ENCODE measurements at places on chromosomes 1 and 21.

DNA sequence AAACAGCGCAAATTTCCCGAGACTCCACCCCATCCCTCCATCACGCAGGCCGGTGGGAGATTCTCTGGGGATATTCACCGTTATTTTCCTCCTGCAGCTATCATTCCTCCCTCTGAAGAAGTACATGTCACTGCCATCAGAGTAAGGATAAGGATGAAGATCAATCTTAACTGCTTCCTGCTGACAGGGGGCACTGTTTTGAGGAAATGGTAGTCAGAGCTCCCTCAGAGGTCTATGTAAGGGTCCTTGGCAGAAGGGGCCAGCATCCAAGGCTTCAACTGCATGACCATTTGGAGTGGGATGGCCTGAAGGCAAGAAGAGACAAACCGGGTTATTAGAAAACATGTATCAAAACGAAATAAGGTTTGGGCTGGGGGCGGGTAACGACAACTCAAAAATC is 111.5 kb downstream of the KCNK1 start:
- no peak for DNase-seq

- DNase-seq: no peak
Observed at GRCh38 chr1:223077247-223077833, 65.7 kb downstream of the TLR5 start.

DNA sequence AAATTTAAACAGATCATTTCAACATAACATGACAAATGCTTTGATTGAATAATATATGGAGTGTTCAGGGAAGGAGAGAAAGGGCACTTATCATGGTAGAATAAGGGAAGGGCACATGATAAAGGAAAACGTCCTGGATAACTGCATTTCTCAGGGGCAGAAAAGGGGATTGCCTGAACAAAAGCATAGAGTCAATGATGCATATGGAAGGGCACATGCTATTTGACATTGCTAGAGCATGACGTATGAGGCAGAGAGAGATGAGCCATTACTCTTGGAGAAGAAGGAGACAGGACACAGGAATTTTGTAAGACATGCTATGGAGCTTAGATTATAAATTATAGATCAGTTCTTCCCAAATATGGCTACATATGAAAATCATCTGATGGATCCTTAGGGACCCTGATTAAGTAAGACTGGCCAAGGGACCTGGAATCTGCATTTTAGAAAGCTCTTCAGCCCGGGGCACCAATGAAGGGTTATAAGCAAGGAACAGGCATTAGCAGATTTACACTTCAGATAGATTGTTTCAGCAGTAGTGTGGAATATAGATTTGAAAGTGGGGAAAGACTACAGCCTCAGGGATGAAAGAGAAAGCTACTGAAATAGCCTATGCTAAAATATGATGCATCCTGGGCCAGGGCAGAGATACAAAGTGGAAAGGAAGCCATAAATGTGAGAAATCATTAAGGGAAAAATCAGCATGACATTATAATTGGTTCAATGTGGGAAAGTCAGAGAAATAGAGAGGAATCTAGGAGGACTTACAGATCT is 21.3 kb downstream of the FMO2 start:
- DNase-seq: no peak

DNA sequence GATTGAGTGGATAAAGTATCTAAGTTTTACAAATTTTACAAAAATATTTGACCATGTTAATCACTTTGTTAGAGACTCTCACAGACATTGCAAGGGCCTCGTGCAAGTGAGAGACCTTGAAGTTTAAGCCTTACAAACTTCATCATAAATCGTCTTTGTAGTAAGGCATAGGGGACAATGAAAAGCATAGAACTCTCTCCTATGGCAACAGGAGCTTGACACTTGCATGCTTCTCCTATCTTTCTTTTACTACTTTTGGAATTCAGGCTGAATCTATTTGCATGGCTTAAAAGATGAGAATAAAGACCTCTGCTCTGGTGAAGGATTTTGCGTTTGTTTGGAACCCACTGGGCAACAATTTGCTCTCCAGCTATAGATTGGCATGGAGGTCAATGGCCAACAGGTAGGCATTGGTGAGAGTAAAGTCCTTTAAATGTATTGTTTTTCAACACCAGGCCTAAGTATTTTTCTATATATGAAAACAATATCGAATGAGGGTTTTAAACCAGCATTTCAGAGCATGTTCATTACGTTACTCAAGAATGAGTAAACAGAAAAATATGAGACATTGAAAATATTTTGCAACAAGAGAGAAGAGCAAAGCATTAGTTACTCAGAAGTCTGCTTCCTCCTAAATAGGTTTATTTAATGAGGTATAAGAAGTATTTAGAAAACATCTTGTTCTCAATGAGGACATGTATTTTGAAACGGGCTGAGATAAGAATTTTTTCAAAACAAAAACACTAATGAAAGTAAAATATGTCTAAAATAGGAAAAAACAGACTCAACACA is 192.2 kb downstream of the TGFB2 start:
- DNase-seq: no peak

GRCh38 chr1:209250861-209251636 is 332.5 kb upstream of the CAMK1G start:
- DNase-seq: no peak

GRCh38 chr1:10225573-10225972 is 15.2 kb downstream of the KIF1B start:
- no peak for DNase-seq

DNA sequence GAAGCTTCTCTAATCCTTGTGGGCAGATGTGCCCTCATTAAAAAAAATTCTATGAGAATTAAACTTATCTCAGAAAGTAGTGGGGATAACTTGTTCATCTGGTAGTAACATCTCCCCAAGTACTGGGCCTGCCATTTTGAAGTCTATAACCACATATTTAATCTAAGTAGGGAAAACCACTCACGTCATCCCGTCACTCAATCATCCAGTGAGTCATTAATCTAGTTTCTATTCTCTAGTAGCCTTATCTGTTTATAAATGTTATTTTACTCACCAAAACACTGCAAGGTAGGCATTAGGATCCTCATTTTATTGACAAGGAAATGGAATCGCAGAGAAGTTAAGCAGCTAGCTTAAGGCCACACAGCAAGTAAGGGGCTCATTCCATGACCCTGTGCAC is 221.9 kb downstream of the ATG4C start:
- no peak for DNase-seq

- no peak for DNase-seq
Observed at GRCh38 chr1:78044796-78045562, 787 bp upstream of the GIPC2 start.

- DNase-seq: no peak
Observed at GRCh38 chr1:219798283-219799030, 129.9 kb downstream of the SLC30A10 start.

DNA sequence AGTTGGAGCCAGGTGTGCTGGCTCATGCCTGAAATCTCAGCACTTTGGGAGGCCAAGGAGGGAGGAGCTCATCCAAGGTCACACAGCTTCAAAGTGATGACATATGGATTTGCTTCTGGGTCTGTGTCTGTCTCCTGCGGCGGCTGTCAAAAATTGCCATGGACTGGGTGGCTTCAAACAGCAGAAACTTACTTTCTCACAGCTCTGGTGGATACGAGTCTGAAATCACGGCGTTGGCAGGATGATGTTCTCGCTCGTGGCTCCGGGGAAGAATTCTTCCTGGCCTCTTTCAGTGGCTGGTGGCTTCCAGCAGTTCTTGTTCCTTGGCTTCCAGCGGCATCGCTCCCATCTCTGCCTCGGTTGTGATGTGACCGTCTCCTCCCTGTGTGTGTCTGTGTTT is 314.8 kb upstream of the C1orf174 start:
- DNase-seq: no peak

GRCh38 chr1:232038706-232039677 is 412.4 kb downstream of the DISC1 start:
- DNase-seq: no peak

DNA sequence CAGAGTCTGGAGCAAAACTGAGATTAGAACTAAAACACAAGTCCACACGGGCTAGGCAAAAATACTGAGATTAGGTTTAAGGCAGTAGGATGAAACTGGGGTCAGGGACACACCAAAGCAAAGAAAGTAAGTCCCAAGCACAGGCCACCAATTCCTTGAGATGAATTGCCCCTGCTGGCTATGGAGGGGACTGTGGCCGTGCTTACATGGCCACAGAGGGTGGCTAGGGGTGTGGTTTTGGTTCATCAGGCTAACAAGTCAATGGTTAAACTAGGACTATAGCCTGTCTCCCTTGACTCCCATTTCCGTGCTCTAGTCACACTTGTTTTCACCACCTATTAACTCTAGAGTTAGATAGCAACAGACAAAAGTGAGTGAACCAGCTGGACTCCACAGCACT is 394.8 kb downstream of the PBX1 start:
- no peak for DNase-seq

DNA sequence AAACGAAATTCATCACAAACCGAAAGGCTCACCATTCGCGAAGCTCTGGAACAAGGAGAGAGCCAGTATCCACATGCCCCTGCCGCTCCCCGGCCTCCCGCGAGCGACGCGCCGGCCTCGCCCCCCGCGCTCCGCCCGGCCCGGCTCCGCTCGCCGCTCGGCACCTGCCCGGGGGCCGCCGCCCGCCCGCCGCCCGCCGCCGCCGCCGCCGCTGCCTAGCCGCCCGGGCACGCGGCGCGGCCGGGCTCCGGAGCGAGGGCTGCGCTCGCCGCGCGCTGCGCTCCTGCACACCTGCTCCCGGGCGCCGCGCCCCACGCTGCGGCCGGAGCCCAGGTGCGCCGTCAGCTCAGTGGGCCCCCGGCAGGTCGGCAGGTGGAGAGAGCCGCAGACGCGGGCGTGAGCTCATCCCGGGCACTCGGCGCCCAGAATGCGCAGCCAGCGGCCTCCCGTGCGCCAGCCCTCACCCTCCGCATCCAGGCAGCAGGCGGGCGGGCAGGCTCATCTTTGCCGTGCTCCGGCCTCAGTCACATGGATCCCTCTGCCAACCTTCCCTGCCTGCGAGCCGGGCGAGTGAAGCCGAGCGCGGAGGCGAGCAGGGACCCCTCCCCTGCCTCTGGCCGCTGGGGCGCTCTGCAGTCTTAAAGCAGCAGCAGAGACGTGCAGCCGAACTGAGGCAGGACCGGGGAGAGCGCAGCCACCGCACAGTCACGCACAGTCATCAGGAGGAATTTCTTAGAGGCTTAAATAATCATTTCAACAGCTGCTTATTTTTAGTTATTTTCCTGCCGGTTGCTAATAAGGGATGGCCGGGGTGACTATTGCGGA is at the start of gene DSCAM:
Gene DSCAM (minus strand): TSS at position 572 of the 825 bp plus-strand sequence. CDS start 497 bp downstream, at position 75.
- DNase-seq: no peak

DNA sequence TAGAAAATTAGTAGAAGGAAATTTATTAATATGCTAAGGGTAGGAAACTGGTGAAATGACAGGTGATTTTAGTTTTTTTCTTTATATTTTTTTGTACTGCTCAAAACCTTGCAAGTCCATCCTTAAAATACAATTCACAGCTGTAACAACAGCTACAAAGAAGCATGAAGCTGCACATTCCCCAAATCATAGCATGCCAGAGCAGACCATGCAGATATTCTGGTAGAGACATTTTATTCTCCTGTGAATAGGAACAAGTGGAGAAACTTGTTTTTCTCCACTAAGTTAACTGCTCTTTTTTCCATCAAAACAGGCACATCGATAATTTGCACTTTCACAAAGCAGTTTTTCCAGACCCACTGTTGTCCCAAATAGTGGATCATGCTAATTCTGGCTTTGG is 1125.7 kb downstream of the BRINP3 start:
- DNase-seq: no peak

- DNase-seq: no peak
Observed at GRCh38 chr1:201072149-201072548, 40.1 kb downstream of the CACNA1S start.

DNA sequence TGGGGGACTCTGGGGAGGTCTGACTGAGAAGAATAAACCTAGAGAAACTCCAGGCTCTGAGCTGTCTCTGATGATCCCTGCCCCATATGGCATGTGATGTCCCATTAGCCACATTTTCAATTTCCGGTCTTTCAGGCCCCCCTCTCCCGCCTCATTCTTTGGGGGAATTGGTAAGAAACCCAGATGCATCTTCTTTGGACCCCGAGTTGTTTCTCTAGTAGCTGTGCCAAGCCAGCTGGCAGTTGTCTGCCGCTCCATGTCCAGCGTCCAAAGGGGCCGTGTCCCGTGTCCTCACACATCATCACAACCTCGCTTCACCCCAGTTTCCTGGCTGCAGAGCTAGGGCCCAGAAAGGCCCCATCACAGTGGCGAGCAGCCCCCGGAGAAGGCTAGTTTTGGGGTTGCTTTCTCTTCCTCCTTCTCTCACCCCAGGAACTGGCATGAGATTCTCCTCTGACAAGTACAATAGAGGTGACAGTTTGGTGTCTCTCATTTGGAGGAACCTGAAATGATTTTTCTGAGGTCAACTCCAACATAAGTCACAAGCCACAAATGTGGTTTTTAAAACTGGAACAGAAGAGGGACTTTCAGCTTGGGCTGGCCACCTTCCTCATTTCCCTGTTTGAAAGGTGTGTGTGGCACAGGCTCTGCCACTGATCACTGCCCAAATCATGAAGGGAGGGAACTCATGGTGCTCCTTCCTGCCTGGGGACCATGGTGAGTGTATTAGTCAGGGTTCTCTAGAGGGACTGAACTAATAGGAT is 6.4 kb upstream of the GPR157 start:
- DNase-seq: no peak

GRCh38 chr1:178921499-178921898 is 50.6 kb upstream of the ANGPTL1 start:
- no peak for DNase-seq

DNA sequence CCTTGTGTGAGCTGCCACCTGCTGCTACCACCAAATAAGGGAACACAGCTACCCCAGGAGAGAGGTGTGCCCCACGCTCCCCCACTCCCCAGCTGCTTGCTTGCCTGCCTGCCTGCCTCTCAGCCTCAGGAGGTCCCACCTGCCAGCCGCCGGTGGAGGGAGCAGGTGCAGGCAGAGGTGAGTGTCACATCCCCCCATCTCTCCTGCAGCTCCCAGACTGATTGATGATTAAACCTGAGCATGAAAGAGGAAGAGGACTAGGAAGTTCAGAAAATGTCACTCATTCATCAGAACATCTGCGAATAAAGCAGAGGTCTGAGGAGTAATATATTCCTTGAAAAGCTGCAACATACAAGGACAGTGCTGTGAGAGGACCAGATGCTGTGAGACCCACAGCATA is 58.6 kb upstream of the HIVEP3 start:
- DNase-seq: no peak

DNA sequence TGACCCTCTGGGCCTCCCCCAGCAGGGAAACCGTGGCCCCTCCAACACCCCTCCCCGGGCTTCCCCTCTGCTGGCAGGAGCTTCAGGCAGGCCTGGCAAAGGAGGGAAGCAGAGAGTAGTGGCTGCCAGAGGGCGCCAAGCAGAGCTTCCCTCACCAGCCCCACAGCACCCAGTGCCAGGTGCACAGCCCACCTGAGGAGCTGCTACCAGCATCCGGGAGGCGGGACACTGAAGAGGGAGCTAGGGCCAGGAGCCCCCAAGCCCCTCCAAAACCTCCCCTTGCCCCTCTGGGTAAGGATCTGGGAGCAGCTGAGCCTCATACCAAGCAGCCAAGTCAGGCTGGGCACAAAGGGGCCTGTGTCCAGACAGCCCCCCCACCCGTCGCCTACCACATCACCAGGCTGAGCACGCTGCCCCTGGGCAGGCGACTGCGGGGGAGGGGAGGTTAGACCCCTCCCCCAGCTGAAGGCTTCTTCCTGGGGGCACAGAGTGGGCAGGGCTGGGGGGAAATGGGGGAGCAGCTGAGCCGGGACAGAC is 19.6 kb downstream of the CCDC24 start:
- no peak for DNase-seq

All from activated T-cell treated with anti-CD3 and anti-CD28 coated beads, Interleukin-2, amount 50 U/mL, for 4 hours (primary cell).